NCI-H345 (cell line): ENCODE measurements at places on chromosomes 4 and X.

- DNase-seq: peak; percentile 13
Observed at GRCh38 chr4:127479031-127479622, 153.6 kb upstream of the INTU start.

- no peak for DNase-seq
Observed at GRCh38 chr4:149158817-149159216, 656.8 kb downstream of the IQCM start.

DNA sequence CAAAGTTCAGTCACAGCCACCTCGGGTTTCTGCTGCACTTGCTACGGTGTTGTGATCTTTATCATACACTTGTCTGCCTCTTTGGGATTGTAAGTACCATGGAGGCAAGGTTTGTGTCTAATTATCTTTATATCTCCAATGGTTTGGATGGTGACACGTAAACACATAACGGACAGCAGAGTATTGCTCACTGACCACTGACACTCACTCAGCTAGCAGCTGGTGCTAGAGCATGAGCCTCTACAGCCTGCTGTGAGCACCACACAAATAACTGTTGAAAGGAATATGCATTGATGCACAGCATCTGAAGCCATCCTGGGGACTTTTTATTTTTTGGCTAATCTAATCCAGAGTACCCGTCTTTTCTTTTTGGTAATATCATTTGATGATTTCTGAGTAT is 156.0 kb downstream of the DCLK2 start:
- no peak for DNase-seq

DNA sequence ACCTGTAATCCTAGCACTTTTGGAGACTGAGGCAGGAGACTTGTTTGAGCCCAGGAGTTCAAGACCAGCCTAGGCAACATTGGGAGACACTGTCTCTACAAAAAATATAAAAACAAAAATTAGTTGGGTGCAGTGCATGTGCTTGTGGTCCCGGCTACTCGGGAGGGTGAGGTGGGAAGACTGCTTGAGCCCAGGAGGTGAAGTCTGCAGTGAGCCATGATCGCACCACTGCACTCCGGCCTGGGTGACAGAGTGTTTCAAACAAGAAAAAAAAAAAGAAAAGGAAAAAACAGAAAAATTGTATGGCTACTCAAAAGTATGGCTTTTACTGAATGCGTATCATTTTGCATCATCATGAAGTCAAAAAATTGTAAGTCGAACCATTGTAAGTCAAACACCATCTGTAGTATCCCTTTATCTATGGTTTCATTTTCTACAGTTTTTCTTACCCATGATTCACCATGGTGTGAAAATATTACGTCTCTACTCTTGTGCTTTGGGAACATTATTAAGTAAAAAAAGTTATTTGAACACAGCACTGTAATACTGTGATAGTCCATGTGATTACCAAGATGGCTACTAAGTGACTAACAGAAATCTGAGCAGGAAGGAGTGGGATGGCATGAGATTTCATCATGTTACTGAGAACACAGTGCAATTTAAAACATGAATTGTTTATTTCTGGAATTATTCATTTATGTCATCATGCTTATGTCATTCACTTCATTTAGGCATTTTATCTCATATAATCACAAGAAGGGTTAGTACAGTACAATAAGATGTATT is 26.5 kb upstream of the MANBA start:
- no peak for DNase-seq

DNA sequence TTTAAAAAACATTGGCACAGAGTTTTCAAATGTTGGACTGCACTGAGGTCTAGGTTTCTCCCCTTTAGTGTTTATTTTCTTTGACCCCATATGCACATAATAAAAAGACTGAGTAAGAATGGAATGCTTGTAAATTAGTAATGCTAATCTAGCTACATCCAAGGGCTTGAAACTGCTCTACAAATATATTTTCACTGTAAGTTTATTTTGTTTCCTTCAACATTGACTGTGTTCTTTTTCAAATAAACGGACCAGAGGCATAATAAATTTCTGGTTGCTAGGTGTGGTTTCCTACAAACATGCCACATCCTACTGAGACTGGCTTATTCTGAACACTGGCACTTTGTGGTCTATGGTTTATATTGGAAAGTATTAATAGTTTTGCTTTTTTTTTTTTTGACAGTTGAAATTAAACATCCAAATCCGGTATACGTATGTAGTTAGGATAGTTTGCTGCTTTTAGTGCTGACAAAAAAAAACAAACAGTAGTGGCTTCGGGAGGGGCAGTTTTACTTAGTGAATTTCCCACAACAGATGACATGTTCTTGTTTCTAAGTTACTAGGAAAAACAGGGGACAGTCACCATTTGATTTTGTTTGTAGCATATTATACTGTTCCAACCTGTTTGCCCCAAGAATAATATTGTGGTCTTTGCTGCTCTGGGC is 13.2 kb downstream of the CA5B start:
- DNase-seq: no peak

GRCh38 chr4:151614561-151614960 is 146.2 kb downstream of the GATB start:
- DNase-seq: no peak

GRCh38 chrX:2536974-2537373 is 36.2 kb upstream of the DHRSX start:
- no peak for DNase-seq

GRCh38 chr4:140697709-140698560 is 58.2 kb downstream of the TBC1D9 start:
- no peak for DNase-seq

DNA sequence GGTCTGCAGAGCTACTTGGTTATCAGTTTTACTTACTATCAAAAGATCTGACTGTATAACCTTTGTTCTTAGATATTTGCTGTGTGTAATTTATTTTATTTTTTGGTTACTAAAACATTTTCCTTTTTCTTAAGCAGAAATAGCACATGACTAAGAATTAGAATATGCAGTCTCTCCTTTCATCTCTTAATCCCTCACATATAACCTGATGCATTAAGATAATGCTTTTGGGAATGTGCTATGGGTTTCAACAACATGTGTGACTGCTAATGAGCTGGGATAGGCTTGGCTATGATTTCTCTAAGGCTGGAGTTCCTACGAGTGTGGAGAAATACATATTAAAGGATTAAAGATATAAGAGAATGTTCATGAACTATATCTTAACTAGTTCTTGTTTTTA is 41.5 kb downstream of the SHROOM3 start:
- no peak for DNase-seq

DNA sequence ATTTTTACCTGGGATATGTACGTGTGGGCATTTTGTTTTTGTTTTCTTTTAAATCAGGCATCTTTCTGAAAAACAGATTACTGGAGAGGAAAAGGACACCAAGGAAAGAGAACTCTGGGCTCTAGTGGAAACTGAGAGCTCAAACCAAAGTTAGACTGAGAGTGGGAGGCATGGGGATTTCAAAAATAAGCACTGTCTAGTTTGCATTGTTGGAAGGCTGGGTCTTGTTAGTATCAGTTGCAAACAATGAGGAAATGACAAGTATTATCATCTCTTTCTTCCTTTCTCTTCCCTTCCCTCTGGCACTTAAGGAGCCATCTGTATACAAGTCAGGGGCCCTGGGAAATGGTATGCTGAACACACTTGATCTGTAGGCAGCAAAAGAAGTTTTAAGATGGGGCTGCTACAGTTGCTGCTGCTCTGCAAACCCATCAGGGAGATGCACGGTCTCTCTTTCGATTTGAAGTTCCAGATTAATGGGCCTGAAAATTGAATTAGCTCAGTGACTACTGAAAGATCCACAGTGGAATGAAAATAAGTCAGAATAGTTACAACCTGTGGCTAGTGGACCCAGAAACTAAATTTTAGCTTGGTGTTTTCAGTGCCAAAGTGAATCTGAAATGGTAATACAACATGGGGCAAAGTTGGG is 48.0 kb upstream of the GRXCR1 start:
- no peak for DNase-seq

DNA sequence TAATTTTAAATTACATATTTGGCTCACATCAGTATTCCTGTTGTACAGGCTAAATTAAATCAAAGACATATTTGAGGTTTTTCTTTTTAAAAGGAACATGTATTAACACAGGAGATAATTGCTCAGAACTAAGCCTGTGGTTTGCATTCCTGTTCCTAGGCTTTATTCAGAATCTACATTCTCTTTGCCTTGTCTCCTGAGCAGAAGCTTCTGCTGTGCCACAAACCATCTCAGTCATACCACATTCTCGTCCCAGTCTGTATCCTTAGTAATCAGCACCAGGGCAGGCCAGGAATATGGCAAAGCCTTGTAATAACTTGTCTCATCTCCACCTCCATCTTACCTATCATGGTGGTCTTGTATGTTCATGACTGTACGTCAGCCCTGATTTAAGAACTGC is 162.8 kb downstream of the ARHGAP24 start:
- no peak for DNase-seq

DNA sequence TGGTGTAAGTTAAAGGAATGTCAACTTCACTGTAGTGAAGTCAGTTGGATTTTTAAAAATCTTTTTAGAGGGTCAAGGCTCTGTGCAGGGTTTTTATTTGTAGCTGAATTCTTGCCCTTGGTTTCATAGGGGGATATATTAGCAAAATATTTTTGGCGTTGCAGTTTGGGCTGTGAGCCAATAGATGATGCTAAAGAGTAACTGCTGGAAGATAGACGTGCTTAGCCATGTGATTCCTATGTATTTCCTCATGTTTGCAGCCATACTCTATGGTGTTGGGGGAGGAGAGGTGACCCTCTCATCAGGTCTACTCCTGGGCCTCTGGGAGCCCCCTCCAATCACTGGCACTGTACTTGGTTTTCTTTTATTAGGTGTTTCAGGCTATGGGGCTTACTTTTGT is 246.7 kb upstream of the ARHGAP24 start:
- no peak for DNase-seq

GRCh38 chrX:70434914-70435586 is 9.6 kb upstream of the DLG3 start:
- no peak for DNase-seq

GRCh38 chrX:65740909-65741308 is 73.5 kb downstream of the MSN start:
- DNase-seq: no peak

GRCh38 chrX:6468706-6469105 is 66.2 kb downstream of the VCX3A start:
- DNase-seq: no peak

DNA sequence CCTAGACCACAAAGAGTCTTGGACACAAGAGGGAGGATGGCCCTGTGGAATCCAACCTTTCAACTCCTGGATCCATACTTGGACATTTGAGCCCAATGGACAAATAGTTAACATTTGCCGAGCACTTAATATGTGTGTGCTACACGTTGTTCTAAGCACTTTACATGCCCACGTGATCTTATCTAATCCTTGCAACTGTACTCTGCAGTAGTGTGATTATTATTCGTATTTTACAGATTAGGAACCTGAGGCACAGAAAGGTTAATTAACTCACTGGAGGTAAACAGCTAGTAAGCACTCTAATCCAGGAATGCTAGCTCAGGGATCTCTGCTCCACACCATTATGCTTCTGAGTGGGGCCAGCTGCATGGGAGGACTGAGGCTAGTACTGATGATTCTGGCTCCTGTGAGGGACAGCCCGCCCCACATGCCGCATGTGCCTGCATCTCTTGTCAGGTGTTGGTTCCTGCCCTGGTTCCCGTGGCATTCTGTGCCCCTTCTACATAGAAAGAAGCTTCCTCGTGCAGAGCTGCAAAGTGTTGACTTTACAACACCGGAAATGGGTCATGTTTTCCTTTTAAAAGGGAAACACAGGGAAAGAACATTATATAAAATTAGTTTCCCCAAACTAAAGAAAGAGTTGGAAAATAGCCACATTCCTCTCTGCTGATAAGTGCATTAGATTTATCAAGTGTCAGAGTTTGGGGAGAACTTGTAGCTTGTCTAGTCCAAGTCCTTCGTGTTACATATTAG is 34.8 kb downstream of the PLAC1 start:
- DNase-seq: no peak

DNA sequence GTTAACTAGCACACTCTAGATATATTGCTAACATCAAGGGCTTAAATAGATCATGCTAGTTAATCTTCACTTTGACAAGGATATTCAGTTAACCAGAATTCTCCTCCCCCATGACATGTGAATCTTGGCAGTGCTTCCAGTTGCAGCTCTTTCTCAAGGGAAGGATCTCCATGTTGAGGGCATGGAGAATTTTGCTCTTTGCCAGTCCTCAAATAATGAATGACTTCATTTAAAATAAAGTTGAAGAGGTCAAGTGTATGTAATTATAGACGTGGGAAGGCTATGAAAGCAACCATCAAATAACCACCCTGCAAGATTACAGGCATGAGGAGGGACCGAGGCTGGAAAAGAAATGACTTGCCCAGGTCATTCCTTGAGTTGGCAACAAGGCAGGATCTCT is 87.3 kb upstream of the CPEB2 start:
- no peak for DNase-seq

- no peak for DNase-seq
Observed at GRCh38 chrX:31384471-31384870, 312.6 kb upstream of the FTHL17 start.

DNA sequence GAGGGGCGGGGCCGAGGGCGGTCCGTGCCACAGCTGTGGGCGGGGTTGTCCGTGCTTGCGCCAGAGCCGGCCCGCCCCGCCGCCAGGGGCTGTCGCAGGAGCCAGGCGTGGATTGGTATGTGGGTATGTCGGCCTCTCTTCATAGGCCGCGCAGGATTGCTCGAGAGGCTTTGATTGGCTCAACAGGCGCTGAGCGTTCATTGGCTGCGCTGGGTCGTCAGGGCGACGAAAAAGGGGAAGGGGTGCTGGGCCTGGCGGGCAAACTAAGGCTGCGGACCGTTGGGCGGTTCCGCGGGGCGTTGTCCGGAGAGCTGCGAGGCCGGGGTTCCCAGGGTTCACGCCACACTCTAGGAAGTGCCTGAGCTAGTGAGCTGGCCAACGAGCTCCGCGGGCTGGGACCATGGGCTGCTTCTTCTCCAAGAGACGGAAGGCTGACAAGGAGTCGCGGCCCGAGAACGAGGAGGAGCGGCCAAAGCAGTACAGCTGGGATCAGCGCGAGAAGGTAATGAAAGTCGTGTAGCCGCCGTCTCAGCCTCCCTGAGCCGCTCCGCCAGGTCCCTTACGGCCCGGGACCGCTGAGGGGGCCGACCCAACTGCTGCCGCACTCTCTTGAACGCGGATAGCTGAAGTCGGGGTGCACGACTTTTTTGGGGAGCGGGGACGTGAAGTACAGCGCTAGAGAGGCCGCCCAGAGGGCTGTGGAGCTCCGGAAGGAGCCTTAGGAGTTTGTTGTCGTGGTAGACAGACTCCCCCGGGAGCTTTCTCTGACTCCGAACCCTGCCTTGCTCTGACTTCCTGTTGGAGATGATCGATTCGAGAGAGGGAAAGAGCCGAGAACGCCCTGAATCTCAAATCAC is at the start of gene RP2:
RP2 (plus strand) TSS at position 343 of the 857 bp plus-strand sequence; CDS start at position 401, 58 bp downstream.
- peak; percentile 96 for DNase-seq

- peak; percentile 82 for DNase-seq
Observed at GRCh38 chrX:48631376-48632090, 34.2 kb downstream of the WDR13 start.
